NCI-H526 treated with DMSO at 0.1 percent for 48 hours (cell line): ENCODE measurements at places on chromosomes 4 and X.
A peak's percentile ranks its signal among the peaks of the same experiment; 100 is the strongest.

- DNase-seq: peak; percentile 1
Observed at GRCh38 chr4:89438102-89438831, 130.7 kb upstream of the GPRIN3 start.

GRCh38 chrX:118965395-118965794, 9.0 kb upstream of the LONRF3 start:
- DNase-seq: no peak

DNA sequence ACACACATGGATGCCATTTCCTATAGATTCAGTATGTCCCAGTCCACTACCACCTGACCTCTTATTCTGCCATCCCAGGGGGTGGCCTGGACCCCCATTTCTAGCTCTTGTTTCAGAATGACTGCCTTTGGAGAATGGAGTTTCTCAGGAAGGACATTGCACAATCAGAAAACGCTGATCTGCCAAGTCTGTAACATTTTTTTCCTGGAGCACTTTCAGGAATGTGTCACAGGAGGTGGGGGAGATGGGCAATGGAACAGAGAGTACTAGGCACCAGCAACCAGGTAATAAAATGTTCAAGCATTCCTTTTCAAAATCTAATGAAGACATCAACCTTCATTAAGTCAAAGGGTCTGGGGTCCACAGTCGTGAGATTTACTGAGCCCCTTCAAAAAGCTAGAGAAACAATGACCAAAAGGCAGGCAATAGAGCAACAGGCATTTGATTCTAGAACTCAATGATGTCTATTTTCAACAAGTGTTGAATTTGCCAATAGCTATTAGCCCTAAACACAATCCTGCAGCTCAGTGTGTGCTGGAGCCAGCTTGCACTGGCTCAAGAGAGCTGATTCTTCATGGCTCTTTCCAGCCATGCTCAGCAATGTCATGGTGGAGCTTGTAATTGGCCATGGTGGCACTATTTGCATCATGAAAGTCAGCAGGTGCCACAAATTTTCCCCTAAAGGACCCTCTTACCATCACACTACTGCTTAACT, 87.1 kb downstream of the KDR start:
- DNase-seq: no peak

DNA sequence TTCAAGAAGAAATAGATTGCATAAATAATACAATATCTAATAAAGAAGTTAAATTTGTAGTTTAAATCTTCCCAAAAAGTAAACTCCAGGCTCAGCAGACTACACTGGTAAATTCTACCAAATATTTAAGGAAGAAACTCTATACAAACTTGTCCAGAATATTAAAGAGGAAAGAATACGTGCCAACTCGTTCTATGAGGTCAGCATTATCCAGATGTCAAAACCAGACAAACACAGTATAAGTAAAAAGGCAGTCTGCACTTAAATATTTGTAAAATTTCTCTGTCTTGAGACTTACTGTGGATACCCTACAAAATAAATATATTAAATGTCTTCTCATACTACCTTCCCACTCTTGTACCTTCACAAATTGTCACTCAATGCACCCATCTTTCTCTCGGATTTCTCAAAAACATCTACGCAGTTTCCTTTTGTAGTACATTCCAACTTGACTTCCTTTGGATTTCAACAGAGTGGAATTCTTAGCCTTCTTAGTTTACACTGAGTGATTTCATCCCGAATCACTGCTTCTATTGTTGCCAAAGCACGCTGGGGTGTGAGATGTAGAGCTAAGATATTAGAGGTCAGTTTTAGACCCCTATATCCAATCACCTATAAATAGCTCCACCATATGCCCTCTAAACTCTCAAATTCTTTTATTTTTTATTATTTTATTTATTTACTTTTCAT, 71.6 kb upstream of the MAB21L2 start:
- DNase-seq: no peak

GRCh38 chr4:112520598-112521122, 4.7 kb upstream of the NEUROG2 start:
- DNase-seq: no peak

GRCh38 chr4:173403051-173403450, 4.1 kb upstream of the SCRG1 start:
- DNase-seq: no peak

DNA sequence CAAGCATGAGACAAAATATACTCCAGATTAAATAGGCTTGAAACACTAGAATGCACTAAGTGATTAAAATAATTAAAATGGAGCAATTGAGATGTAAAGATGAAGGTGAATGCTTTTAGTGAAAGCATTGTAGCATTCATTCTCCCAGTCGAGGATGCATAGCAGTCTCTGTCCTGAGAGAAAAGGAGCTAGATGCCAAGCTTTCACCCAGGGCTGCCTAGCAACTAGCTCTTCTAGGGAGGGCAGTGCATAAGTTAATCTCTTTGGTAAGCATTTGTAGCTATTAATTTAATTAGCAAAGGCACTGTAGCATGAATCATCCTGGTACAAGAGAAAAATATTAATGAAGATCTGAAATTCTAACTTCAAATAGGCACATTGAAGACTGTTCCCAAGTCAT, 1014.8 kb downstream of the C4orf33 start:
- DNase-seq: no peak

DNA sequence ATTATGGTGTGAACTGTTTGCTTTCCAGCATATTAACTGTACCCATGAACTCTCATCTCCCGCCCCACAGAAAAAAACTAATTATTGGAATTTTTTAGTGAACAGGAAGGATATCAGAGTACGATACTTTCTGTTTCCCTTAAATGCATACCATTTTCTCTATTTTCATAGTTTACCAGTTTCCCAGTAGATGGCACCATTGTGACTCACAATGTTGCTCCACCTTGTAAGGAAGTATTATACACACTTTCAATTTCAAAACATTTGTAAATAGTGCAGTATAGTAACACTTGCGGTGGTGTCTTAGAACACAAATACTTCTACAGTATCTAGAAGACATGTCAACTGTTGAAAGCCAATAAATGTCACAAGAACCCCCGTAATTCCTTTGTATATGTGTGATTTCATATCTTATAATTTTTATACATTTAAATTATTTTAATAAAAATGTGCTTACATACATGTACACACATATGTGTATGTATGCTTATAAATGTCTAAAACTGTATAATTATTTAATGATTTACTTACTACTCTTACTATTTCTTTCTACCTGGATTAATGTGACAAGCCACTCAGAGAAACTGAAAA, 167.3 kb downstream of the SLIT2 start:
- peak; percentile 20 for DNase-seq

DNA sequence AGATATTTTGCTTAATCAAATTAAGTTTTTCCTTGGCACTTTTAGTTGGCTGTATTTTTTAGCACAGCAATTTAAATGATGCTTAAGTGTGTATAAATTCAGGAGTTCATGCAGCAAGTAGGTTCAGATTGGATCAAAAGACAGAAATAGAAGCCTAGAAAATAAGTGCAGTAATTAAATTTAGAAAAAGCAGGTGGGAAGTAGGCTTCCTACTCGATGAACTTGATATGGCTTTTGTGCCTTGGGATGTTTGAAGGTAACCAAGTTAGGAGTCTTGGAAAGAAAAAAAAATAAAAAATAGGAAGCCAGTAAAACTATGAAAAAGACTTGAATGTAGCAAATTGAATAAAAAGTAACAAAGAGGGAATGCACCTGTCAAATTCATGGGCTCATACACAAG, 372.3 kb downstream of the SPOCK3 start:
- no peak for DNase-seq

DNA sequence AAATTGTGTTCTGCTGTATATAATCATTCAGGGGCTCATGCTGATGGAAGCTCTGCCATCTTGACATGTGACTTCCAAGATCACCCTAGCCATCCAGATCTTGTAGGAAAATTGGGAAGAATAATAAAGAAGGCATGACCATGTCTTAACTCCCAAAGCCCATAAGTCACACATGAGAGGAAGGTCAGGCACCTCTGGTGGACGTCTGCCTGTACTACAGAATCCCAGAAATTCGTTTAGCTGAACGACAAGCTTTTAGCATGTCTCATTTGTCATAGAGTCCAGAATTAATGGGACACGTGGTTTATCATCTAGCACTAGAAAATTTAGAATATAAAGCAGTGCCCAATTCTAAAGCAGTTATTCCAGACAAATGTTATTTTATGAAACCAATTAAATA, 212.7 kb downstream of the CENPC start:
- DNase-seq: no peak
